ENCODE measurements at places on chromosomes 13 and 19.

- DNase-seq = no peak
Observed at GRCh38 chr13:25429466-25429865, 57.7 kb downstream of the ATP8A2 start.

DNA sequence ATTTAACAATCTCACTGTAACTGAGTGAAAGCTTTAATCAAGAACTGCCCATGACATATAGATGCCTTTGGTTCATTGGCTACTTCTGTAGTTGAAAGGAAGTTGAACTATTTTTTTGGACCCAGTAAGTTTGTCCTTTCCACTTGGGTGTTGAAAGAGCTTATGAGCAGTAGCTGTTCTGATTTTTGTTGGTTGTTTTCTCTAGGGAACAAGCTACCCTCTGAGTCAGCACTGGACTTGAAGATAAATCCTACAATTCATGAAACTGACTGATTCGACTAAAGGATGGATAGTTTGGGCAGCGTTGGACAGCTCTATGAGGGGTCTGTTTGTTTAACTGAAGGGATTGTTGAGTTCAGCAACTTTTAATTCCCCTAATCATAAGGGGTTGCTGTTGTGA, 101.0 kb downstream of the PAN3 start:
- DNase-seq = no peak

GRCh38 chr19:7152568-7152967, 83.1 kb downstream of the ZNF557 start:
- no peak for DNase-seq

GRCh38 chr13:41025518-41025917, 6.4 kb upstream of the ELF1 start:
- no peak for DNase-seq

- DNase-seq = peak; percentile 38
Observed at GRCh38 chr19:38617283-38617763, 430 bp downstream of the MAP4K1 start.

DNA sequence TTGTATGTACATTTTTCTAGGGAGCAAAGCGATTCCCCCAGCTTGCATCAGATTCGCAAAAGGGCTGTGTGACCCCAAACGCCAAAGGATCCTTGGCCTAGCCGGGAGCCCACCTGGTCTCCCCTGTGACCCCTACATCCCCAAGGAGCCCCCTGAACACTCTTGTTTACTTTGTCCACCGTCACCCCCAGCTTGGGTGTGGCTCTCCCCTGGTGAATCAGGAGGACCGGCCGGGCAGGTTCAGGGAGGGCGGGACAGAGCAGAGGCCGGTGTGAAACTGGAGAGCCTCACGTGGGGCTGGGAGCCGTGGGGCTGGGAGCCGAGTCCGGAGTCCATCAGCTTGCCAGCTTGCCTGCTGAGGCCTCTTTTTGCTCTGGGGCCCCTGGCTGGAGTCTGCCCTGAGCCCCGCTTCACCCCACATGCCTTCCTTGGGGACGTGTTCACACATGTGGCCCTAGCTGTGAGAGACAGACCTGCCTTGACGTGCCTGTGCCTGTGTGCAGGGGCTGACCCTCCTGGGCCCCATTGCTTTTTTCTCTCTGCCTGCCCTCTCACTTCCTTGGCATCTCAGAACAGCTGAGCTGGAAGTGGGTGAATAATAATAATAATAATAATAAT, 2.0 kb downstream of the ITPKC start:
- no peak for DNase-seq

DNA sequence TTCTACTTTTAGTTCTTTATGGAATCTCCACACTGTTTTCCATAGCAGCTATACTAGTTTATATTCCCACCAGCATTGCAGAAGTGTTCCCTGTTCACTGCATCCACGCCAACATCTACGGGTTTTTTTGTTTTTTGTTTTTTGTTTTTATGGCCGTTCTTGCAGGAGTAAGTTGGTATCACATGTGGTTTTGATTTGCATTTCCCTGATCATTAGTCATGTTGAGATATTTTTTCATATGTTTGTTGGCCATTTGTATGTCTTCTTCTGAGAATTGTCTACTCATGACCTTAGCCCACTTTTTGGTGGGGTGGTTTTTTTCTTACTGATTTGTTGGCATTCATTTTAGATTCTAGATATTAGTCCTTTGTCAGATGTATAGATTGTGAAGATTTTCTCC, 89.7 kb downstream of the FRY start:
- DNase-seq = no peak

DNA sequence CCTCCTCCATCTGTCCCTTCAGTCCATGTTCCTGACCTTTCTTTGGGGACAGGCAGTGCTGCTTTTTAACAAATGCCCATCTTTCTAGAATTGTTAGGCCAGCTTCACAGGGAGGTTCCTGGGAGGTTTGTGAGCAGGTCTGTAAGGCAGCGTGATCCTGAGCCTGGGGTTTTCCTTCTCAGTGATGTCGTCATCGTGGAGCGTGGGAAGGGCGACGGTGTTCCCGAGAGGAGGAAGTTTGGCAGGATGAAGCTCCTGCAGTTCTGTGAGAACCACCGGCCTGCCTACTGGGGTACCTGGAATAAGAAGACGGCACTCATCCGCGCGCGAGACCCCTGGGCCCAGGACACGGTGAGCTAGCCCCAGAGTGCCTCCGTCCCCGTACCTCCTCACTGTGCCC, 26.8 kb downstream of the CHAF1A start:
- DNase-seq = no peak

GRCh38 chr13:28329395-28330158, 165.4 kb downstream of the FLT1 start:
- DNase-seq = no peak

- peak; percentile 89 for DNase-seq
Observed at GRCh38 chr19:47186446-47187334, 44.3 kb downstream of the BBC3 start.

- no peak for DNase-seq
Observed at GRCh38 chr19:48780631-48781391, 25.5 kb downstream of the FGF21 start.

GRCh38 chr13:41492432-41493260, 35.3 kb downstream of the RGCC start:
- DNase-seq = peak; percentile 59

DNA sequence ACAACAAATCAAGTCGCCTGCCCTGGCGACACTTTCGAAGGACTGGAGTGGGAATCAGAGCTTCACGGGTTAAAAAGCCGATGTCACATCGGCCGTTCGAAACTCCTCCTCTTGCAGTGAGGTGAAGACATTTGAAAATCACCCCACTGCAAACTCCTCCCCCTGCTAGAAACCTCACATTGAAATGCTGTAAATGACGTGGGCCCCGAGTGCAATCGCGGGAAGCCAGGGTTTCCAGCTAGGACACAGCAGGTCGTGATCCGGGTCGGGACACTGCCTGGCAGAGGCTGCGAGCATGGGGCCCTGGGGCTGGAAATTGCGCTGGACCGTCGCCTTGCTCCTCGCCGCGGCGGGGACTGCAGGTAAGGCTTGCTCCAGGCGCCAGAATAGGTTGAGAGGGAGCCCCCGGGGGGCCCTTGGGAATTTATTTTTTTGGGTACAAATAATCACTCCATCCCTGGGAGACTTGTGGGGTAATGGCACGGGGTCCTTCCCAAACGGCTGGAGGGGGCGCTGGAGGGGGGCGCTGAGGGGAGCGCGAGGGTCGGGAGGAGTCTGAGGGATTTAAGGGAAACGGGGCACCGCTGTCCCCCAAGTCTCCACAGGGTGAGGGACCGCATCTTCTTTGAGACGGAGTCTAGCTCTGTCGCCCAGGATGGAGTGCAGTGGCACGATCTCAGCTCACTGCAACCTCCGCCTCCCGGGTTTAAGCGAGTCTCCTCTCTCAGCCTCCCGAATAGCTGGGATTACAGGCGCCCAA, at the start of gene LDLR:
Gene LDLR (plus strand): TSS at position 210 of the 760 bp plus-strand sequence. CDS start 86 bp downstream, at position 296.
- peak; percentile 83 for DNase-seq

DNA sequence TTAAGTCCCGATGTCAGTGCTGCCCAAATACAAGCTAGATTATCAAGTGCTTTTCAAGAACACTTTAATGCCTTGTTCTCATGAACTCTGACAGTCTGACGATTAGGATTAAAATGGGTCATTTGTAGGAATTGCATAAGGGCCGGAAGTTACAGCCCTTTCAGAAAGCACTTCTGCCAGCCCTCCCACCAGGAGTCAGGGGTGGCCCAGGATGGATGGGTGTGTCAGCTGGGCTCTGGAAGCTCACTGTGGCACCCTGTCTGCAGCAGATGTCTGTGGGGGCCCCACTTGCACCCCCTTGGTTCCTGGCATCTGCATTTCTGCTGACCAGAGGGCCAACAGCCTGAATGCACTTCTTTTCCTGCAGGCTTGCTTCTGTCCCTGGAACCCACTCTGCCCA, 712.7 kb downstream of the UQCRFS1 start:
- no peak for DNase-seq

GRCh38 chr19:10076535-10076934, 9.6 kb upstream of the SHFL start:
- DNase-seq = no peak

DNA sequence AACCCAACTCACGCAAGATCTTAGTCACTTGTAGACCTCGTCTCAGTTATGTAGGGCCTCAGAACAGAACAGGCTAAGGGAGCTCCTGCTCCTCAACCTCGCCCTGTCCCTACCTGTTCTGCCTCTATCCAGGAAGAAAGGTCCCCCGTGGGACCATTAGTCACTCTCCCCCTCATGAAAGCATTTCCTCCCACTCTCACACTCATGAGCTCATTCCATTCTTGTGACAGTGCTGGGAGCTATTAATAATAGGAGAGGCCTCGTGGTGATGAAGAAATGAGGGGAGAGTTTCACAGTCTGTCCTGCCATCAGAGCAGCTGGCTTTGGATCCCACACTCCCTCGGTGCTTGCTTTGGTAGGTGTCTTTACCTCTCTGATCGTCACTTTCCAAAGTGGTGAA, 10.2 kb downstream of the PPP2R1A start:
- DNase-seq = no peak

All from CD4-positive, alpha-beta T cell treated with Interleukin-6 for 4 hours (primary cell).